ENCODE measurements at places on chromosomes 11 and 22.

DNA sequence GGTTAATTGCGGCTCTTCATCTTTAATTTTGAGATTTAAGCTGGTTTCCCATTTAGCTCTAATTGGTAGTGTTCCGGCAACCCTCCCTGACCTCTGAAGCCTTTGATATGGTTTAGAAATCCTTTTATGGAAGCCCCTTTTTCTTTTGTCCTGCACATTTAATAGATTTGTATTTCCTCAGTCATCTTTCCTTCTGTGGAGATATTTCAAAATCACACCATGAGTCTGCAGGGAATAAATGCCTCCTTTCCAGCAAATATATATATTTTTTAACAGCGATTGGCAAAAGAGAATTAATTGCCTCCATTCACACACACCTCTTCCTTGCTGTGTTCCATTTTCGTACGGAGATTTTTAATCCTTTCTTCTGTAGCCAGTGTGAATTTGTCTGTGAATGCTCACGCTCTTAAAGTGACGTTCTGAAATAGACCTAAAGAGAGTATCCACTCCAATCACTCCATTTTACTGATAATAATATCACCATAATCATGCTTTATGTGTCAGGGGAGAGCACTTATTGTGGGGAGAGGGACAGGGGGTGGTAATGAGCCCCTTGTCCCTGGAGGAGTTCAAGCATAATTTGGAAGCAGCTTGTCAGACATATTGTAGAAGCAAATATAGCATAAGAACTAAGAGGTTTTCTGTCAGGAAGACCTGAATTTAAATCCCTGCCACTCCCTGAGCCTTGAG lies 142.5 kb upstream of the SYT13 start:
- DNase-seq, result no peak

GRCh38 chr11:85694385-85694980 lies 8.5 kb upstream of the CCDC89 start:
- DNase-seq, result no peak

DNA sequence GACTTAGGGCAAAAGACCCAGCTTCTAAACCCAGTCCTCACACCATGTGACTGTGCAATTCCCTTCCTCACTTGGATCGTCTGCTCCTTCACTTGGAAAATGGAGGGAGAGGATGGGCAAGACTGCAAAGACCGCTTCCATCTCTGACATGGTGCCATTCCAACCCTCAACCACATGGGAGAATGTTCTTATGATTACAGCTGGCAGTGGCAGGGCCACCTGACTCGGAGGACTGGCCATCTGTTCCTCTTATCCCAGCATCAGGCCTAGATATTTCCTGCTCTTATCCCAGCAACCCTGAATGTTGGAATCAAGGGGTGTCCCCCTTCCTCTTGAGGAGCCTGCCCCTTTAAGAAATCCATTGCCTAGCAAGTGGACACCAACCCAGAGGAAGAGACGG lies 15.4 kb downstream of the DSCAML1 start:
- DNase-seq, result no peak

GRCh38 chr11:125081098-125081798 lies 18.1 kb downstream of the SLC37A2 start:
- DNase-seq, result no peak

DNA sequence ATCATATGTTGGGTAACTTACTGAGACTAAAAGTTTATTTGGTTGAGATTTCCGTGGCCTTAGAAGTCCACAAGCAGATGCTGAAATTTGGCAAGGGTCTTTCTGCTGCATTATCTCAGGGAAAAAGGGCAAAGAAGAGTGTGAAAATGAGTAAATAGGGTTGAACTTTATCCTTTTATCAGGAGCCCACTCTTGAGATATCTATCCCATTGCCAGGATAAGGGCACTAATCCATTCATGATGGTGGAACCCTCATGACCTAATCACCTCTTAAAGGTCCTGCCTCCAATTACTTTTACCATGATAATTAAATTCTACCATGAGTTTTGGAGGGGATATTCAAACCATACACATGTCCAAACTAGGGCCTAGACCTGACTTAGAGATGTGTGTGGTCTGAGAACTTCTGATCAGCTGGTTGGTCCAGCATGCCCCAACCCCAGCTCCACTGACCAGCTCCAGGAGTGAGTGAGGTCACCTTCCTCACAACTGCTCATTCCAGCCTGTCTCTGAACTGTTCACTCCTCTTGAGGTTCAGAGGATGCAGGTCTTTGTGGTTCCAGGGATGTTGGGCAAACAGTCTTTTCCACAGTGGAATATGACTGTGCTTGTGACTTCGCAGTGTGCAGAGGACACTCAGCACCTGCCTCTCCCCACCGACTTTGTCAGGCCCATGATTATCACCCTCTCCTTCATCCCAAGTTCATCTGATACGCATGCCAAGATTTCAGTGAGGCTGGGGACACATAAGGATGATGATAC lies 130.1 kb upstream of the TOP3B start:
- no peak for DNase-seq

GRCh38 chr11:96162816-96163499 lies 180.0 kb downstream of the MAML2 start:
- no peak for DNase-seq

DNA sequence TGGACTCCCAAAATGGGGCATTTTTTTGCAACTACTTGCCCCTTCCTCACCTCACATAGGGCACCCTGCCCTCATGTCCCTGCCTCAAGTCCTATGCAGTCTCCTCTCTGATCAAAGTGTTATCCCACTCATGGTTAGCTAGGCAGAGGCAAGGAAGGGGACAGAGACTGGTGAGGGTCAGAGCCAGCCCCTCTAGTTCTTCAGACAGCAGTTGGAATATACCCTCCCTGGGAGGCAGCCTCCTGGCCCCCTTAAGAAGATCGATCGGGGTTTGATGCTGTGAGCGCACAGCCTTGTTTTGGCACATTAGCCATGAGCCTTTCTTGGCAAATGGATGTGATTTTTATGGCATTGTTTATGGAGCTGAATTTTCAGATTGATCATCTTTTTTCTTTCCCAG lies 436.9 kb downstream of the BUD13 start:
- no peak for DNase-seq

DNA sequence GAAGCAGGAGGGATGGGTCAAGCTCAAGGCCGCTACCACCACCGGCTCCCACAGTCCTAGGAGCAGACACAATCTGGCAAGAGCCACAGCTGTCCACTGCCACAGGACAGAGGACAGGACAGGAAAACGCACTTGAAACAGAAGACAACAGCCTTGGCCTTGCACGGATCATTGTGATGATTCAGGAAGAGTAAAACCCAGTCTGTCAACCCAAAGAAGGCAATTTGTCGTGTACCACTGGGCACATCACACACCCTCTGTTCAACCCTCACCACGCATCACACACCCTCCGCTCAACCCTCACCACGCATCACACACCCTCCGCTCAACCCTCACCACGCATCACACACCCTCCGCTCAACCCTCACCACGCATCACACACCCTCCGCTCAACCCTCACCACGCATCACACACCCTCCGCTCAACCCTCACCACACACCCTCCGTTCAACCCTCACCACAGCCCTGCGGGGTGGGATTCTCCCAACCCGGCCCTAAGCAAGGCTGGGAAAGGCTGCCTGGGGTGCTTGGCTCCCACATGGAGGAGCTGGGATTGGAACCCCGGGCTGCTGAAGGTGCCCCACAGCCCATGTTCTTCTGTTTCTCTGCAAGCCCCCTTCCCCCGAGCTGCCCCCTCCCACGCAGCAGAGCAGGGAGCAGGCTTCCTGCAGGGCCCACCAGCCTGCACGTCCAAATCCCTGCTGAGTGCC lies 11.3 kb upstream of the CDC42BPG start:
- no peak for DNase-seq

DNA sequence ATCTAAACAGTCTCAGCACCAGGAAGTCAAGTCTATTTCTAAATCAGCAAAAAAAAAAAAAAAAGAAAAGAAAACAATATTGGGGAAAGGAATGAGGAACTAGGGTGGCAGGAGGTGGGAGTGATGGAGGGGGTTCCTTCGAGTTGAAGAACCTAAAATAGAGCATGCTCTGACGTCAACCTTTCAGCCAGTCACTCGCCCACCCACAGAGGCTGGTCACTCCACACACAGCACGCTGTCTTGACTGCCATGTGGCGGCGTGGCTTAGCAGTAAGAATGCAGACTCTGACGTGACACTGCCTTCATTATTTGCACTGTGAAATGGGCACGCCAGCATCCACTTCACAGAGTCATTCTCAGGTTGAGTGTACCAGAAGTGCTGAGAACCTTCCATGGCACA lies 48.3 kb downstream of the LARGE1 start:
- DNase-seq, result no peak

- DNase-seq, result peak; percentile 19
Measured at GRCh38 chr11:17386331-17387084, 2.0 kb downstream of the KCNJ11 start.

DNA sequence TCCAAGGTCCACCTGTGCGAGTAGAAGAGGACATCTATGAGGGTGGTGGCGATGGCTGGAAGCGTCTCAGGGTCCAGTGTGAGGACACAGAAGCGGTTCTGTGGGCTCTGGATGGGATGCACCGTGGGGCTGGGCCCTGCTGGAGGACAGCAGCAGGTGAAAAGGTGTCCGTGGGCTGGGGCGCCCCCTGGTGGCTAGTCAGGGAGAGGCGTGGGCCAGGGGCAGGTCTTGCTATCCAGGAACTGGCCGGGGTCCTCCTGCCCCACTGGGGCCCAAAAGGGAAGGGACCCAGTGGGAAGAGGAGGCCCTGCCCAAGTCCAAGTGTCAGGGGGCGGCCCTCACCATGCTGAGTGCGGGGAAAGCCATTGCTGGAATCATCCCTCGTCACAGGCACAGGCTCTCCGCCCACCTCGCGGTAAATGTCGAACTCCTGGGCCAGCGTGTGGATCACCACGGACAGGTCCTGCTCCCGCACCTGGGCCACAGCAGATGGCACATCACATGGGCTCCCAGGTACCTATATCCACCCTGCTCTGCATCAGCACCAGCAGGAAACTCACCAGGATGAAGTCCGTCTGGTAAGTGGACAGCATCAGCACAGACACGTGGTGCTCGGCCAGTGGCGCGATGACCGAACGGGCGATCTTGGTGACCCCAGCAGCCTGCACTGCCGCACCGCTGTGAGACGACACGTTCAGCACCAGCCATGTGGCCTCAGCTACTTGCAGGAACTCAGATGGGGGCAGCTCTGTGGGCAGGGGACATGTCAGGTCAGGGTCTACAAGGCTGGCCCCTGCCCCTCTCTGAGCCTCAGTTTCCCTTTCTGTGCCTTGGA lies 2.3 kb downstream of the CASTOR1 start:
- DNase-seq, result peak; percentile 88

DNA sequence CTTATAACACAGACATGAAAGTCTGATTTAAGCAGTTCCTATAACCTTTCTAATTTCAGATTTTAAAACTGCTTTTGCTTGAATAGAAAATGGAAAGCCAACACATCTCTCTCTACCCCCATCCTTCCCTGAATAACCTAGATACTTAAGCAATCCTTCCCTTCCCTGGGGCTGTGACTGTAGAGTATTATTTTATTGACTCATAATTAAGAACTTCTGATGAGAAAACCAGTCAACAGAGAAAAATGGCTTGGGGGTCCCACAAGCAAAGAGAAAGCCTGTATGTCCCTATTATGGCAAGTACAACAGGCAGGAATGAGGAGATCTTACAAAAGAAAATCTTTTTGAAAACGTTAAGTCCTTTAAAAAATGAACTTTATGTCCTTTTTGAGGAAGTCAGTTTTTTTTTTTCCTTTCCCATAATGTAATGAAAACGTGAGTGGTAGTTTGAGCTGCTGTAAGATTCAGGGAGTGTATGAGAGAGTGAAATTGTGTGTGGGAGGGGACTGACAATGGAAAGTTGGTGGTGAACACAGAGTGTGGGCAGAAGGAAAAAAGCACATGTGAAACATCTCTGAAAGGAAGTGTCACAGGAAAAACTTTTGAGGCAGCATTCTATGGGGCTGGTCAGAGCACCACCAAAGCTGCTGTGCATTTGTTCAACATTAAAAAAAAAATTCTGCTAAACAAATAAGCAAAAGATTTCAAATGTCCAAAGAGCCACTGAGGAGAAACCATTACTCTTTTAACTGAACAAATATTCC lies 154.6 kb downstream of the MAML2 start:
- DNase-seq, result peak; percentile 7

DNA sequence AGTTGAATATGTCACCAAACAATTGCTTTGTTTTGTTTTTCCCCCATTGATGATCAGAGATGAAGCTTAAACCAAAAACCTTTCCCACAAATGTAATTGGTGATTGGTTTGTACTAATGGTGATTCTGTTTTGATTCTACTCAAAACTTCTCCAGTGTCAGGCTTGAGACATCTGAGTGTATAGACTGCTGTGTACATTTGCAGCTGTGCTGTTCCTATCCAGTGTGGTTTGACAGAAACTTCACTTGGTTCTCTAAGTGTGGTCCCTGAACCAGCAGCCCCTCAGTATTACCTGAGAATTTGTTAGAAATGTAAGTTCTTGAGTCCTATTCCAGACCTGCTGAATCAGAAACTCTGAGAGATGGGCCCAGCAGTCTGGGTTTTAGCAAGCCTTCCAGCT lies 84.8 kb downstream of the PPP6R3 start:
- no peak for DNase-seq

GRCh38 chr11:2436013-2436520 lies 8.2 kb downstream of the TRPM5 start:
- no peak for DNase-seq

- DNase-seq, result no peak
Measured at GRCh38 chr11:64349025-64349387, 9.0 kb downstream of the CCDC88B start.

GRCh38 chr11:827146-827896 lies 398 bp upstream of the CRACR2B start:
- DNase-seq, result no peak

GRCh38 chr11:3642071-3642951 lies 519 bp upstream of the ART5 start:
- peak; percentile 69 for DNase-seq

GRCh38 chr11:1883346-1884302 lies 8.1 kb downstream of the PRR33 start:
- DNase-seq, result peak; percentile 2

DNA sequence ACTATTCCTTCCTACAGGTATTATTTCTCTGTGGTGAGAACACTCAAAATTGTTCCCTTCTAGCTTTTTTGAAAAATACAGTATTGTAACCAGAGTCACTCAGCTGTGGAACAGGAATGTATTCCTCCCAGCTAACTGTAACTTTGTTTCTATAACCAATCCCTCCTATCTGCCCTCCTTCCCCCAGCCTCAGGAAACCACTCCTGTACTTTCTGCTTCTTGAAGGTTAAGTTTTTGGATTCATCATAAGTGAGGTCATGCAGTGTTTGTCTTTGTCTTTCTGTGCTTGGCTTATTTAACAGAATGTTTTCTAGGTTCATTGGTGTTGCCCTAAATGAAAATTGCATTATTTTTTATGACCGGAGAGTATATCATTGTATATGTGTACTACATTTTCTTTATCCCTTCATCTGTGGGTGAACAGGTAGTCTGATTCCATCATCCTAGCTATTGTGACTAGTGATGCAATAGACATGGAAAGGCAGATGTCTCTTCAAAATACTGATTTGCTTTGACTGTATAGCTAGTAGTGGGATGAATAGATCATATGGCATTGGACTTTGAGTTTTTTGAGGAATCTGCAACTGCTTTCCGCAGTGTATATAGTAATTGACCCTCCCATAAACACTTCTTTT lies 112.9 kb upstream of the GRK3 start:
- DNase-seq, result no peak
